ENCODE measurements at places on chromosomes 2 and 18.

DNA sequence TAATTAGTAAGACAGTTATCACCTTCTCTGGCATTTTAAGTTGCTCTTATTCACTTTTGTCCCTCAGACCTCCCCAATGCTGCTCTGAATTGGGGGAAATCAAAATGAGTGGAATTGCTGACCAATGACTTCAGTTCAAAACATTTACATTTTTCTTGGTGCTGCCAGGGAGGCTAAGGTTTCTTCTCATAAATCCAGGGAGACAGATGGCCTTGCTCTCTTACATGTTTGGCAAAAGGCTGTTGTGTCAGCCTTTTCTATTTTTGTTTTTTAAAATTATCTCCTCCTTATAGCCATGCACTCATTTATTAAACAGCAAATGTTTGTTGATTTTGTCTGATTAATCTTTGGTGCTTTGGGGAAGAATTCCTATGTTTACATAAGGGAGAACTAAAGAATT lies 82.0 kb downstream of the GALNT13 start:
- no peaks in the 10 kb centered on the region for H3K27me3 ChIP-seq
- H3K36me3 ChIP-seq, result no peaks in the 10 kb centered on the region
- no peak for DNase-seq
- H3K4me3 ChIP-seq, result no peak overlapping the region

GRCh38 chr18:75422341-75422910 lies 5.1 kb downstream of the SMIM21 start:
- no peaks in the 10 kb centered on the region for H3K27me3 ChIP-seq
- DNase-seq, result no peak
- H3K36me3 ChIP-seq, result no peaks in the 10 kb centered on the region
- no peaks in the 10 kb centered on the region for H3K4me1 ChIP-seq

DNA sequence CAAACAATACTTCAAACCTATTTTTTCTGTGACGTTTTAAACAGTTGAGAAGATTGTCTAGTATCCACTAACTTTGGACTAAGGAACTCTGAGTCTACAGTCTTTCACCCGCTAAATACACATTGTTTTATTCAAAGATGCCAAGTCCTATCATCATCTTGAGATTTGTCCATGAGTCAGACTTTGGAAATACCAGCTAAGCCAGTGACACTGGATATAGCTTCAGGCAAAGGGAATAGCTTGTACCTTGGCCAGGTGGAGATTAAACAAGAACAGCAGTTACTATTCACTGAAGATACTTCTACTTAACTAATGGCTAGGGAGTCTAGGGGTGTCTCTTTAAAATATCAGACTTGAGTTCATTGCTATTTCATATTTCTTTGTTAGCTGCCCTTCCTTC lies 137.5 kb downstream of the COMMD1 start:
- no peak for DNase-seq
- H3K27ac ChIP-seq, result no peak overlapping the region
- H3K4me1 ChIP-seq, result no peaks in the 10 kb centered on the region
- no peak overlapping the region for H3K4me3 ChIP-seq
- no peaks in the 10 kb centered on the region for H3K27me3 ChIP-seq
- no peaks in the 10 kb centered on the region for H3K36me3 ChIP-seq

DNA sequence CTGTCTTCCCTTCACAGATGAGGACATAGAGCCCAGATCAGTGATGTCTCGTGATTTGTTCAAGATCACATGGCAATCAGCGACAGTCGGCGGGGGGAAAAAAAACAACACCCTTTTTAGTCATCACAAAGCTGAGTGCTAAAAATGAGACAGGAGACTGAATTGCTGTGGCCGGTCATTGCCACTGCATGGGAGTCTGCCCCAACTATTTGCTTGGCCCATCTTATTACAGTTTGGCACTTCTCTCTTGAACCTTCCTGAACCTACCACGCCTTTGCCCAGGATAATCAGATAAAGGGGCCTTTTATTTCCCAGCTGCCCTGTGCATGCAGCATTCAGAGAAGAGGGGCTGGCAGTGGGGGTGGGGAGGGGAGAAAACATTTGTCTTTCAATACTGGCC lies 42.7 kb downstream of the SETBP1 start:
- peaks cover 6% of the 10 kb centered on the region for H3K4me1 ChIP-seq
- H3K4me3 ChIP-seq, result no peak overlapping the region
- no peak overlapping the region for H3K27ac ChIP-seq
- H3K27me3 ChIP-seq, result no peaks in the 10 kb centered on the region

GRCh38 chr2:43004879-43005244 lies 212.5 kb upstream of the HAAO start:
- H3K27ac ChIP-seq, result no peak overlapping the region
- H3K27me3 ChIP-seq, result no peaks in the 10 kb centered on the region
- H3K4me3 ChIP-seq, result no peak overlapping the region
- no peaks in the 10 kb centered on the region for H3K36me3 ChIP-seq
- no peaks in the 10 kb centered on the region for H3K4me1 ChIP-seq

DNA sequence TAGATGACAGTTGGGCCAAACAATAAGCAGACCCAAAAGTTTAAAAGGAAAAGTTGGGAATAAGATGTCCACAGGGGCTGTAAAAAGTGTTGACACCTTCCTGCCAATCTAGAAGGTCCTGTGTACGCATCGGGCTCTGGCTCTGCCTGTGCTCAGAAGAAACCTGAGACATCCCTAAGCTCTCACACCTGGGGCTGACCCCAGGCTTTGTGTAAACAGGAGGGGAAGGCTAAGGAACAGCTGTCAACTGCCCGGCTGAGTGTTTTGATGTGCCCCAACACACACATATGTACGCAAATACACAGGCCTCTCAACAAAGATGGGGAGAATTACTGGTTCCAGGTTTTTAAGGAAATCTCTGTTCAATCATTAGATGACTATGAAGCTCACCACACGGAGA lies 59.5 kb downstream of the TMEM131 start:
- no peak for DNase-seq
- no peak overlapping the region for H3K27ac ChIP-seq
- H3K4me3 ChIP-seq, result no peak overlapping the region
- no peaks in the 10 kb centered on the region for H3K4me1 ChIP-seq

GRCh38 chr2:56474412-56475158 lies 290.8 kb downstream of the CCDC85A start:
- DNase-seq, result no peak
- no peak overlapping the region for H3K27ac ChIP-seq
- H3K36me3 ChIP-seq, result no peaks in the 10 kb centered on the region
- H3K4me1 ChIP-seq, result no peaks in the 10 kb centered on the region

GRCh38 chr18:49241852-49242251 lies 218.6 kb downstream of the DYM start:
- no peak overlapping the region for H3K27ac ChIP-seq
- no peak overlapping the region for H3K4me3 ChIP-seq
- DNase-seq, result no peak

GRCh38 chr2:167187978-167188967 lies 300.0 kb downstream of the XIRP2 start:
- H3K27me3 ChIP-seq, result no peaks in the 10 kb centered on the region
- no peaks in the 10 kb centered on the region for H3K36me3 ChIP-seq
- no peak overlapping the region for H3K4me3 ChIP-seq

GRCh38 chr2:36456227-36457175 lies 100.9 kb downstream of the CRIM1 start:
- peaks cover 35% of the 10 kb centered on the region for H3K4me1 ChIP-seq
- H3K27me3 ChIP-seq, result no peaks in the 10 kb centered on the region
- no peak overlapping the region for H3K4me3 ChIP-seq
- peak overlapping the region; percentile 97 for H3K27ac ChIP-seq
- no peaks in the 10 kb centered on the region for H3K36me3 ChIP-seq

GRCh38 chr2:127455566-127456493 lies 37.6 kb downstream of the PROC start:
- no peaks in the 10 kb centered on the region for H3K4me1 ChIP-seq
- no peaks in the 10 kb centered on the region for H3K27me3 ChIP-seq
- H3K36me3 ChIP-seq, result no peaks in the 10 kb centered on the region
- H3K27ac ChIP-seq, result no peak overlapping the region

DNA sequence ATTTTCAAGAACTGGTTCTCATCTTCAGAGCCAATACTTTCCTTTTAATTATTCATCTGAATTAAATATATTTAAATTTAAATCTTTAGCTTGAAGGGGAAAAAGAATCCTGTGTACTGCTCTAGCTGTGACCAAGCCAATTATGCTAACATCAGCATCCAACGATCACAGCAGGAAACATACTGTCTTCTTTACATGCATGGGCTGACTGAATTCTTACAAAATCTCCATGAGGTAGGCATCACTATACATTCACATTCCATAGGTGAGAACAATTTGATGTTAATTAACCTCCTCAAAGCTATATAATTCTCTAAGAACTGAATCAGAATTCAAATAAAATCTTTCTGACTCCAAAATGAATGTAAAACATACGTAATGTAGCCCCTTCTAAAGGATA lies 118.8 kb upstream of the MAP2 start:
- DNase-seq, result no peak
- no peak overlapping the region for H3K4me3 ChIP-seq
- H3K27ac ChIP-seq, result no peak overlapping the region
- no peaks in the 10 kb centered on the region for H3K4me1 ChIP-seq

- DNase-seq, result no peak
- no peaks in the 10 kb centered on the region for H3K4me1 ChIP-seq
- H3K36me3 ChIP-seq, result no peaks in the 10 kb centered on the region
- H3K27me3 ChIP-seq, result no peaks in the 10 kb centered on the region
- H3K27ac ChIP-seq, result no peak overlapping the region
- no peak overlapping the region for H3K4me3 ChIP-seq
Observed at GRCh38 chr2:120754067-120754960, 18.6 kb downstream of the GLI2 start.

DNA sequence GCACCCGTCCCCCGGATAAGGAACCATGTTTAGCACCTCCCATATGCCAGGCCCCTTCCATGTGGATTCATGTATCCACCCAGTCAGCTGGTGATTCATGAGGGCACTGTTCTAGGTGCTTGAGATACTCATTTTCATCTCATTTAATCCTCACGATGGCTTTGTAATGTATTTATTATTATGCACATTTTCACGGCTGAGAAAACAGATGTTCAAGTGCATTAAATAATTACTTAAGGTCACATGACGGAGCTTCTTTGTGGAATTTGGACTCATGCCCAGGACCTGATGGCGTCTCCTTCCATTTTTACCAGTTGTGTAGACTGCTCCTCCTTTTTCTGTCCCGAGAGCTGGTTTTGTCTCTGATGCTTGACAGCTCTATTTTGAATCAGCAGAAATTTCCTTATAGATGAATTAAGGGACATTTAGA lies 72.2 kb upstream of the RBM44 start:
- H3K27me3 ChIP-seq, result no peaks in the 10 kb centered on the region
- H3K4me1 ChIP-seq, result peaks cover 9% of the 10 kb centered on the region
- H3K27ac ChIP-seq, result no peak overlapping the region
- no peak overlapping the region for H3K4me3 ChIP-seq
- H3K36me3 ChIP-seq, result no peaks in the 10 kb centered on the region

DNA sequence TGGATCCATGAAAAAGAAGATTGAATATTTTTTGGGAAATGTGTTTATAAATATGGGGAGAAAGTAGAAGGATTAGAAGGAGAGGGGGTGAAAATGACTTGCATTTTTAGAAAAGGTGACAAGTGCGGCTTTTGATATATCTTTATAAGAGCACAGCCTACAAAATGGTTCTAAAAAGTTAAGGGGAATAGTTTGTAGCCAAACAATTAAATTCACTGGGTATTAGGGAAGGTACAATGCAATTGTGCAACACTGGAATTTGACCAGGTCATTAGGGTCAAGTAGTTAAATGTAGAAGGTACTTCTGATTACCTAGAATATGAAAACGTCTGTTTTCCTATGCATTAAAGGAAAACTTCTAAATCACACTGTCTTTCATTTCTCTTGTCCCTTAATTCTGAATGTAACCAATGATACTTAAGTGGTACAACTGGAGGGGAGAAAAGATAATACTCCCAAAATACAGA lies 44.5 kb upstream of the SERTAD2 start:
- H3K36me3 ChIP-seq, result no peaks in the 10 kb centered on the region
- no peaks in the 10 kb centered on the region for H3K27me3 ChIP-seq
- no peak overlapping the region for H3K4me3 ChIP-seq
- DNase-seq, result no peak
- H3K27ac ChIP-seq, result no peak overlapping the region
- no peaks in the 10 kb centered on the region for H3K4me1 ChIP-seq

- no peaks in the 10 kb centered on the region for H3K27me3 ChIP-seq
- H3K4me3 ChIP-seq, result no peak overlapping the region
- DNase-seq, result peak; percentile 87
- no peaks in the 10 kb centered on the region for H3K4me1 ChIP-seq
Observed at GRCh38 chr2:100381240-100381639, 36.2 kb downstream of the CHST10 start.

DNA sequence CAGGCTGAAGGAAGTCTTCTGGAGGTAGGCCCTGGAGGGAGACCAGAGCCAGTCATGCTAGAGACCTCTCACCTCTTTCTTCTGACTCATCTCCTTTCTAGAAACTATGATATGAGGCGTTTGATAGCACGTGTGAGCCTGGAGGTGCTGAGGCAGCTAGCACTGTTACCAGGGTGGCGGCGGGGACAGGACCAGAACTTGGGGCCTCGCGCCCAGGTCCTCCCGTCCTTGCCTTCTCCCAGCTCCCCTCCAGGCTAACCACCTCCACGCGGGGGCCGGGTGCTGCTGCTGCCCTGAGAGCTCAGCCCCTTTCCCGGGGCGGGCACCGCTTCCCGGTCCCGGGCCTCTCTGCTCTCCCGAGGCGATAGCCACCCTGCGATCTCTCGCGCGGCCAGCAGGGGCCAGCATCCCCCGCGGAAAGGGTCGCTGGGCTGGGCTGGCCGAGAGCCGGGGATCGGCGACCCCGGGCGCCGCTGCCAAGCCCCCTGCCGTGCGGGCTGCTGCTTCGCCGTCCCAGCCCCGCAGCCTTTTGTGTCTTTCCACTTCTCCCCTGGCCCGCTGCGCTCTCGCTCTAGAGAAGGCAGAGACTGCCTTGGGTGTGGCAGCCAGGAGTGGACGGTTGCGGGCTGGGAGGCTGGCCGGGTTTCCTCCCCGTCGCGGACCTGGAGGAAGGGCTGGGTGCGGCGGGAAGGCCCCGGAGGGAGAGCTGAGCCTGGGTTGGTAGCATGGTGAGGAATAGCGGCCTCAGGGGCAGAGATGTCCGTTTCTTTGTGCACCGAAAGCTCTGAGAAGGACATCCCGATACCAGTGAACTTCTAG lies 49.1 kb downstream of the TMEM17 start:
- no peak overlapping the region for H3K27ac ChIP-seq
- no peaks in the 10 kb centered on the region for H3K27me3 ChIP-seq
- H3K36me3 ChIP-seq, result no peaks in the 10 kb centered on the region
- H3K4me3 ChIP-seq, result peak overlapping the region; percentile 50
- H3K4me1 ChIP-seq, result no peaks in the 10 kb centered on the region

- peaks cover 3% of the 10 kb centered on the region for H3K4me1 ChIP-seq
- H3K27me3 ChIP-seq, result no peaks in the 10 kb centered on the region
- no peak for DNase-seq
- H3K27ac ChIP-seq, result no peak overlapping the region
Observed at GRCh38 chr18:77096936-77097886, 35.4 kb downstream of the MBP start.

- no peaks in the 10 kb centered on the region for H3K36me3 ChIP-seq
- no peaks in the 10 kb centered on the region for H3K27me3 ChIP-seq
- DNase-seq, result no peak
- no peak overlapping the region for H3K4me3 ChIP-seq
- no peak overlapping the region for H3K27ac ChIP-seq
- no peaks in the 10 kb centered on the region for H3K4me1 ChIP-seq
Observed at GRCh38 chr2:27901234-27901633, 10.7 kb downstream of the BABAM2 start.
